Stimulated activated CD4-positive, alpha-beta T cell treated with anti-CD3 and anti-CD28 coated beads, Interleukin-15, amount 100 ng/mL, for 48 hours (primary cell): ENCODE measurements at places on chromosomes 1 and 21.

GRCh38 chr1:67468066-67468718 lies 38.0 kb upstream of the SERBP1 start:
- no peak for DNase-seq

DNA sequence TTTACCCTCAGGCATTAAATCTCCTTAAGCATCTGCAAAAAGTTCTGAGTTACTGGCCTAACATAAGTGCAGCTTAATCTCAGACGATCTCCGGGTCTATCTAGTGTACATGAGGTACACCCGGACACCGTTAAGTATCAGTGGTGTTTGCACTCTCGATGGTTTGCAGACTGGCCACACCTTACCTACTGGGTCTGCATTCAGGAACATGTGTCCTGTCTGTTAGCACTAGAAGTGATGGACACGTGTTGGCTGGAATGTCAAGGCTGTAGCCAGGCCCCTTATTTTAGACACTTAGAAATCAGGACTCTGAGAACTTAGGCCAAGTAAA lies 783 bp upstream of the AGL start:
- DNase-seq, result no peak

- no peak for DNase-seq
These were observed 615.4 kb downstream of the PTPRU start for GRCh38 chr1:29851691-29852090.

- DNase-seq, result no peak
These were observed 42.7 kb downstream of the DENND2C start for GRCh38 chr1:114627107-114627506.

GRCh38 chr1:188027613-188028012 lies 1198.9 kb downstream of the PLA2G4A start:
- DNase-seq, result no peak

- DNase-seq, result no peak
These were observed 651.3 kb downstream of the PTPRC start for GRCh38 chr1:199290186-199290585.
